ENCODE measurements at places on chromosomes 2 and 18.

DNA sequence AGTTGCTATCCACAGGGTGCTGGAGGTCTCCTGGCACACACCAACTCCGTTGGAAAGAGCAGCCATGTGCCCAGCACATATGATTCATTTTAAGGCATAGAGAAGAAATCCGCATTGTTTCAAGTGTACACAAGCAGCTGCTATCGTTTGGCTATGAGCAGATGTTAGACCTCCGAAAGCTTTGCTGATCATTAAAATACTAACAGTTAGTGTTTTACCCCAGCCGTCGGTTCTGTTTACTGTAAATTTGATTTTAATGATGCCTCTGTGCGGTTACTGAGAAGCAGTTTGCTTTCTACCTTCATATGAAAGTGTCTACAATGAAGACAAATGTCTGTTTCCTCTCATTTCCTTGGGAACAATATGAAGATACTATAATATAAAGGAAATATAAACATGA, 154.9 kb downstream of the PTGR3 start:
- no peak for DNase-seq

DNA sequence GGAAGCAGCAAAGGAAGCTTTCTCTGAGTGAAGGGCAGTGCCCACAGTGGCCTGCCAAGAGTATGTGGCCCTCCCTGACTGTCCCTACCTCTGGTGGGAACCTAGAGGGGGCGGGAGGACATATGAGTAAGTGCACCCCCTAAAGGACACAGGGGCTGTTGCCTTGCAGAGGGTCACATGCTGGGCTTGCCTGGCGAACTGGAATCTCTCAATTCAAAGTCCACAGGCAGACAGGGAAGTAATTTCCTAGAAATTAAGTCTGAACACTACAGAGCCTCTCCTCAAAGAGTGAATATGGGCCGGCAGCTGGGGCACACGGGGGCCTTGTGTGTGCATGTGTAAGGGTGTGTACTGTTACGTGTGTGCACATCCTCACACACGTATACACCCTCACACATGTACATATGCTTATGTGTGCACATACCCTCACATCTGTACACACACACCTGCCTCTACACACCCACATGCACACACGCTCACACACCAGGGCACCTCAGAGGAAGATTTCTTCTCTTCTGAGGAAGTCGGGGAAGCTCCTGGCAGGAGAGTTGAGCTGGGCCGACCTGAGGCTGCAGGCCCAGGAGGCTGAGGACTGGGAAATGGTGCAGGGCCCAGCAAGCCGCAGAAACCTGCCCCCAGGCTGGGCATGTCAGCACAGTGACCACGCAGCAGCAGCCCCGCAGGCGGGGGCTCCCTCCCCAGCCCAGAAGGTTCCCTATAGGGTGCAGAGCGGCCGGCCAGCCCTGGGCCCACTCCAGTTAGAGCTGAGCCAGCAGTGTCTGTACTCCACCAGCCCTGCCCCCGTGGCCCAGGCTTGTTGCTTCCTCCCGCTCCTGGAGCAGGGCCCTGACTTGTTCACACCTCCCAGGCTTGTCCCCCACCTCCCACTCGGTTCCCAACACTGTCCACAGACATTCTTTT, 77.4 kb upstream of the TAF1B start:
- DNase-seq: no peak

DNA sequence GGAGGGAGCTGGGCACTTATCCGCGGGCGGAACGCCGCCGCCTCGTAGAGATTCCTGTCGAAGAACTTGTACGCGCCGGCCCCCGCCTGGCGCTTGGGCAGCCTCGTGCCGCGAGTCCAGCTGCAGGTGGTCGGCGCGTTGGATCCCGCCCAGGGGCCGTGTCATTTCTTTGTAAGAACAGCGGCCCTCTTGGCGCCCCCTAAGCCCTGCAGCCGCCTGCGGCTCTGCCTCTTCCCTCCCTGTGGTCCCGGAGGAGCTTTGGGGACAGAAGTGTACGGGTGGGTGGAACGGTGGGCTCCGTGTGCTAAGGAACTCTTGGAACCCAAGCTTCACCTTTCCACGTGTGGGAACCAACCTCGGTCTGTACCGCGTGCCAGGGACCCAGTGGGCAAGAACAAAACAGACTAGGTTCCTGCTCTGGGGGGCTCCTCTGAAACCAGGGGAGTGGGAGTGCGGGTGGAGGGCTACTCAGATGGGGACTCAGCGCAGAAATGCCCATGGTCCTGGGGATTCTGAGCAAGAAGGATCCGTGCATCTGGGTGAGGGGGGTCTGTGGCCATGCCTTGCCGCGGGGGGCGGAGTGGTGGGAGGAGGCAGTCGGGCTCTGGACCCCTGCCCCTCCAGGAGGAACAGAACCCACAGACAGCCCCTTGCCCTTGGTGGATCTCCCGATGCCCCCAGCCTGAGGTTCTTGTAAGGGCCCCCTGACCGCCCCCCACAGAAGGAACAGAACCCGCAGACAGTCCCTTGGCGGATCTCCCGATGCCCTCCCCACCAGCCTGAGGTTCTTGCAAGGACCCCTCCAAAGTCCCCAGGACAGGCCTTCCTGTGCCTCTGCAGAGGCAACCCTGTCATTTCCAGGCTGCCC, 1.5 kb downstream of the GPC1 start:
- DNase-seq: no peak

- DNase-seq: no peak
Observed at GRCh38 chr2:200159357-200159707, 147.2 kb upstream of the SPATS2L start.

DNA sequence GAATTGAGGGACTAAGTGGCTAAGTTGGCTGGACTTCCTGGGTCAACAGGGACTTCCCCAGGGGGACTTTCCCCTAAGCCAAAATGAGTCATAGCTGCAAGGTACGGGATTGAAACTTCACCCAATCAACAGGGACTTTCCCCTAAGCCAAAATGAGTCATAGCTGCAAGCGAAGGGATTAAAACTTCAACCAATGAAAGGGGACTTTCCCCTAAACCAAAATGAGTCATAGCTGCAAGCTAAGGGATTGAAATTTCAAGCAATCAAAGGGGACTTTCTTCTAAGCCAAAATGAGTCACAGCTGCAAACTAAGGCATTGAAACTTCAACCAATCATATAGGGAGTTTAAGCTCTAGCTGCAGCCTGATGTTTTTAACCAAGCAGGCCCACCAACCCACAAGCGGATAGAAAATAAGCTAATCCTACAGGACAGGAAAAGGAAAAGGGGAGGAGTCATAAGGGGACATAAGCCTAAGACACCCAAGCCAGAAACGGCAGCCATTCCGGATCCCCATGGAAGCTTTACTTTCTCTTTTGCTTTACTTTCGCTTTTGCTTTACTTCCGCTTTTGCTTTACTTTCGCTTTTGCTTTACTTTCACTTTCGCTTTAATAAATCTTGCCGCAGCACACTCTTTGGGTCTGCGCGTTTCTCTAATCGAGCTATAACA, 1375.4 kb upstream of the CELF4 start:
- DNase-seq: no peak

- no peak for DNase-seq
Observed at GRCh38 chr2:234330902-234331301, 166.0 kb downstream of the ARL4C start.

GRCh38 chr2:135942936-135943688, 42.3 kb downstream of the DARS1 start:
- DNase-seq: no peak

DNA sequence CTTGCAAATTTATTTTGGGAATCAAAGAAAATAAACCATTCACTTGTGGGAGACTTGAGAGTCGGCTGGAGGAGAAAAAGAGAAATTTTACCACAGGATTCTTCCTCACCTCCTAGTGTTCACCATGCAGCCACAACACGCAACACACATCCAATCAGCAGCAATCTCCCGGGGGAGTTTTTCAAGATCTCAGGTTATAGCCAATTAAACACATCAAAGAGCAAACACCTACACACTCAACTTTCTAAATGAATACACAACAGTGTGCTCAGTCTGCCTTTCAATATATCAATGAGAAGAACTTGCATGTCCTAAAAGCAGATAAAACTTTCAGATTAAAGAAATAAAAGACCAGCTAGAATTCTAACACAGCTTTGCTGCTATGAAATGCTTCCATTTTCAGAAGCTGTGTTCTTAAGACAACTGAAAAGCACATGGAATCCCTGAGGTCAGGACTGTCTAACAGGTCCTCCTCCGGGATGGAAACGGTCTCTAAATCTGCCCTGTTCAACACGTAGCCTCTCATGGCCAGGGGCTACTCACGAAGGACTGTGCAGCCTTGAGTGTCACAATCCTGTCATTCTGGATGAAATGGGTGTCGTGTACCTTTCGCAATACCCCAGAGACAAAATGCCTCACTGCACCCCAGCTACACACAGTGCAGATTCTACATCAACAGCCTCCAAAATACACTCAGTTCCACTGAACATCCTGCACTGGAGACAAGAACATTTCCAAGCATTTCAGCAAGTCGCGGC, 84.2 kb downstream of the ZNF516 start:
- no peak for DNase-seq

- DNase-seq: no peak
Observed at GRCh38 chr2:191302459-191303139, 57.4 kb downstream of the MYO1B start.

DNA sequence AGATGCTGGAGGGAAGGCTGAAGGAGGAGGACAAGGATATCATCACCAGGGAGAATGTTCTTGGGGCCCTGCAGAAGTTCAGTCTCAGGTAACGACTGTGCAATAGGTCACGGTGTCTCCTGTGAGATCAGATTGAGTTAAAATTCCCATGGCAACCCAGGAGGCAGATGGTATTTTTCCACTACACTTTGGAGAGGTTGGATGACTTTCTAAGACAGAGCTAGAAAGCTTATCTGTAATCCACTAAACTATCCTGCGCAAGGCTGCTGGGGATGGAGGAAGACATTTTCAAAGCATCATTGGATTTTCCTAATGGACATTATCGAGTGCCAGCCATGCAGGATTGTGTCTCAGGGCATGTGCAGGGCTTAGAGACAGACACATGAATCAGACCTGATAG, 74.6 kb downstream of the ARMC9 start:
- DNase-seq: no peak

- no peak for DNase-seq
Observed at GRCh38 chr2:215946586-215946985, 66.8 kb downstream of the MREG start.

GRCh38 chr18:63440219-63440618, 17.9 kb upstream of the VPS4B start:
- no peak for DNase-seq

DNA sequence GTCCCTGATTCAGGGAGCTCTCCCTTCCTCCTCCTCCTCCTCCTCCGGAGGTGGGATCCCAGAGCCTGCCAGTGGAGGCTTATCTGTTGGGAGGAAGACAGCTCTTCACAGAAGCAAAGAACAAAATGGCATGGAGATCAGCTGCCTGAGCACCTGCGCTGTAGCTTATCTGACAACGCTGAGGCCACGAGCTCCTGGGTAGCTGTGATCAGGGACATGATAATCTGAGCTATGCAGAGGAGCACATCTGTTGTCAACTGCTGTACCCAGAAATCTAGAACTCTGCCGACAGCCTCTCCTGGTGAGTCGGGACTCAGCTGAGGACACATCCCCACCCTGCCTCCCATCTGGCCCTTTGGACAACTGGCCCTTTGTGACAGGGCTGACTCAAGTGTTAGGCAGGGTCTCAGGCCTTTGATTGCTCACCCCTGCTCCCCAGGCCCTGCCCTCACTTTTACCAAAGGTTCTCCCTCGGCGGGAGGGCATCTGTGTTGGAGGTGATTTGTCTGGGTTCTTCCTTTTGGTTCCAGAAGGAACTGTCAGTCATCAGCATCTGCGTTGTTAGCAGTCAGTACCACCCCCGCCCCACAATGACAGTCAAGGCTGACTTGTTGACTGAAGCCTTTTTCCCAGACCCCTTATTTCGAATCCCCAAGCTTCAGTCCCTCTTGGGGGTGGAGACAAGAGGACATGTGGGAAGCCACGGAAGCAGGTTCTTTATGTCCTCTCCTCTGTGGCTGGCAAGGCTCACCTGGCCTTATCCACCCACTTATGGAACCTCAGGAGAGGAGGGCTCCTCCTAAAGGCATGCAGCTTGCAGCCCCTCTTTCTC, 5.9 kb upstream of the CNNM3 start:
- DNase-seq: no peak

- no peak for DNase-seq
Observed at GRCh38 chr2:58812771-58813344, 571.7 kb upstream of the FANCL start.

DNA sequence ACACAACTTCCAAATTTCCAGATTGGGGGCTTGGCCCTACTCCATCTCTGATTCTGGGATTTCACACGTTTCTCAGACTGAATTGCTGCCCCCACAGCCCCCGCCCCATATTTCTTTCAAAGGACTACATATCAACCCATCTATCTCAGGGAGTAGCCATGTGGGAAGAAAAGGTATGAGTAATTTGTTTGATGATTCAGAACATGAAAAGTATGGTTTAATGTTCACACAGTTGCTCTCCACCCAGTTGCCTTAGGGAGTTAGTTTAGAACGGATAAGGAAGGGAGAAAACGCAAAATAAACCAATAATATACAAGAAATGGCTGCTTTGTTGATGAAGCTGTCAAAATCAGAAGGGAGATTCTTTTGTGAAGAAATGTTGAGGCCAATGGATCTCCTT, 145.1 kb downstream of the PIEZO2 start:
- DNase-seq: no peak

- DNase-seq: no peak
Observed at GRCh38 chr2:152376385-152376784, 41.4 kb downstream of the FMNL2 start.

GRCh38 chr2:227942021-227942420, 70.6 kb downstream of the DAW1 start:
- no peak for DNase-seq

- no peak for DNase-seq
Observed at GRCh38 chr2:165161510-165161909, 42.3 kb downstream of the SCN3A start.

DNA sequence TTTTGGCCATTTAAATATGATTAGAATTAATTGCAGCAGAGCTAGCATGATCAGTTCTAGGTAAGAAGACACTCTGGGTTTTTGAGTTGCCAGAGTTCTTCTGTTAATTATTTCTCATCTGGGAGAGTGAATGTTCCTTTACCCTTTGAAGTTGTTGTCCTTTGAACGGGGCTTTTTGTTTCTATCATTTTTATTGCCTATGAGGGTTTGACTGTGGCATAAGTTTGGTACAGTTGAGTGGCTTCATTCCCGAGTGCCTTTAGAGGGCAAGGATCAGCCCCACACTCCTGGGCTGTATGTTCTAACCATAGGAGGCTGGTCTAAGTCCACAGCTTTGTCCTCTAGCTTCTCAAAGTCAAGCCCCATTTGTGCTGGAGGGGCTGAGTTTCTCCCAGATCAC, 804.3 kb downstream of the KCNJ3 start:
- DNase-seq: no peak

DNA sequence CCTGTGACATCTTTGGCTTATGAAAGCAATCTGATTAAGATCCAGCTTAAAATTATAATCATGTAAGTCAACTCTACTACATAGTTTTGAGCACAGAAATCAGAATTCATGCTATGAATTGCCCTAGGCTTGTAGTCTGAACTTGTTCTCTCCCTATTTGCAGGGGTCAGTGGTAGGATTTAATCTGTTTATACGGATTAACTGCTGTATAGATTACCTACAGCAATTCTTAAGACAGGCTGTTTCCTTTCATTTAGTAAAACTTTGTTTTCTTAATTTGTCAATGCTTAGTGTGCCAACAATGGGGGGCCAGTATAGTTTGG, 287.9 kb downstream of the PDE11A start:
- no peak for DNase-seq
